Stimulated activated CD4-positive, alpha-beta T cell treated with anti-CD3 and anti-CD28 coated beads, Interleukin-4, amount 100 ng/mL, for 1 hour (primary cell): ENCODE measurements at places on chromosomes 7 and 10.

DNA sequence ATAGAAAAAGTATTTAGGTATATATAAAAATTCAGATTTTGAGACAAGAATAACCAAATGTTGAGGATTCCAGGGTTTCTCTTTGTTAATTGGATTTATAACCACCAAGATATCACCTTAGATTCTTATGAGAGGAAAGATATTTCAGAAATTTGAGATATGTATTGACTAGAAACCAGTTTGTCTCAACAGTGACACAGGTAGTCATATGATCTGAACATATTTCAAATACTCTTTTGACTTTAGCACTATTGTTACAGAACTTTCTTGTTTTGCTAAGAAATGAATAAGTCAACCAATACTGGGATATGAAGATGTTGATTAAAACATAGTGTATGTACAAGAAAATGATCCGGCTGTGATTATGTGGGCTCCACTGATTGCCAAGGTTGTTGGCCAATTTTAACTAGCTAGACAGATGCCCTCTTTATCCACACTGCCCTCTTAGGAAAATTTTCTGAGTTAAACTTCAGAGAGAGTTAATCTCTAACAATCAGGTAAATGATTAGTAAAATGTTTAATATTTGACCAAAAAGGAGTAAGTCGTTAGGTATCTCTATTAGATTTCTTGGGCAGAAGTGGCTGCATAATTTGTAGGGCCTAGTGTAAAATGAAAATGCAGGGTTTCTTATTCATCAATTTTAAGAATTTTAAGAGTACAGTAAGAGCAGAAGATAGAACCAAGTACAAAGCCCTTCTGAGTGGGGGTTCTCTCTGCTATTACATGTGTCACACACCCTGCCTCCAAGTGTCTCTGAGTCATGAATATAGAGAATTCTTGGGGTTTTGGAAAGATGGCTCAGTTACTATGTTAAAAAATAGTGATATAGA lies 376.0 kb downstream of the TFEC start:
- no peak for DNase-seq

GRCh38 chr7:144384555-144385245 lies 18.8 kb downstream of the NOBOX start:
- DNase-seq: peak; percentile 42

DNA sequence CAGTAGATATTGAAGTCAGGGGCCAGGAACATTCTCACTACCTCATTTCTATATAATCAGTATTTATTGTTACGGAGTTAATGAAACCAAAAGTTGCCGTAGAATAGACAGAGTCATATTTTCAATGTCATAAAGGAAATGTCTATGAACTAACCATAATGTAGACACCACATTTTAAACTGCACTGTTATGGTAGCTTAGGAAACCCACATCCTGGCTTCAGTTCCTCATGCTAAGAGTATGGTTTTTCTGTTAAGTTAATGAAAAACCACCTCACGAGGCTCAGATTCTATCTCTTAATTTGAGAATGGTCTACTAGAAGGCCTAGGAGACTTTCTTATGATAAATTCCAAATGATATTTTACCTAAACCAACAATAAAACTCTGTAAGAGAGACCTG lies 166.5 kb downstream of the TMEM26 start:
- no peak for DNase-seq

DNA sequence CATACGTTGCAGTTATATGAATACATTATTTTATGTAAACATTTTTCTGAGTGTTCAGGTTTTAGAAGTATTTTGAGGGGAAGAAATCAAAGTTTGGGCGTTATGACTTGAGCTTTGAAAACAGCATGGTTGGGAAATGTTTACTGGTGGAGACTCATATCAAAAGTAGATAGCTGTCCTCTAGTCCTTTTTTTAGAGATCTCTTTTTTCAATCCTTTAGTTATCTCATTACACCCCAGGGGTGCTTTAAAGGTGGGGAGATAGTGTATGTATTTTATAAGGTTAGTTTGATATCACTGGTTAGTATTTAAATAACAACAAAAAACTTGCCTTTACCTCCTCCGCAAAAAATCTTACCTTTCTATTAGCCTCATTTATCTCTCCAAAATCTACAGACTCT lies 2.3 kb downstream of the DMTF1 start:
- DNase-seq: no peak

GRCh38 chr10:62916141-62916603 lies 100.0 kb upstream of the EGR2 start:
- no peak for DNase-seq

- no peak for DNase-seq
Measured at GRCh38 chr7:154693661-154694060, 309.3 kb downstream of the PAXIP1 start.

DNA sequence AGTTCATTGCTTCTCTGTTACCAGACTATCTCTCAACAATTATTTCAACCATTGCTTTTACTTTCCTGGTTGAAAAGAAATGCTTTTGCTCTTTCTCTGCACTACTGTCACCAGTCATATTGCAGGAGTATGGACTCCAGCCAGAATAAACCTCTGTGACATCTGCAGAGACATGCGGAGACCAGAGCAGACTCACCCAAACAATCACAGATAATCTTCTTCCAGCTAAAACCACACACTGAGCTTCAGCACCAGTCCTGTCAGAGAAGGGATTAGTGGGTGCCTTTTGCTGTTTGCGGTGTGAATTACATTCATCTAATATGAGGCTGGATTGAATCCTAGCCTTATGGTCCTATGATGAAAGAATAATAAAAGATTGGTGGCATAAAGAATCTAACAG lies 258.6 kb downstream of the CNTNAP2 start:
- no peak for DNase-seq

GRCh38 chr10:12050528-12050927 lies 7.9 kb upstream of the UPF2 start:
- no peak for DNase-seq

- DNase-seq: no peak
Measured at GRCh38 chr7:152162287-152162686, 136.8 kb downstream of the GALNT11 start.

- no peak for DNase-seq
Measured at GRCh38 chr10:80589726-80590373, 52.1 kb downstream of the SH2D4B start.

DNA sequence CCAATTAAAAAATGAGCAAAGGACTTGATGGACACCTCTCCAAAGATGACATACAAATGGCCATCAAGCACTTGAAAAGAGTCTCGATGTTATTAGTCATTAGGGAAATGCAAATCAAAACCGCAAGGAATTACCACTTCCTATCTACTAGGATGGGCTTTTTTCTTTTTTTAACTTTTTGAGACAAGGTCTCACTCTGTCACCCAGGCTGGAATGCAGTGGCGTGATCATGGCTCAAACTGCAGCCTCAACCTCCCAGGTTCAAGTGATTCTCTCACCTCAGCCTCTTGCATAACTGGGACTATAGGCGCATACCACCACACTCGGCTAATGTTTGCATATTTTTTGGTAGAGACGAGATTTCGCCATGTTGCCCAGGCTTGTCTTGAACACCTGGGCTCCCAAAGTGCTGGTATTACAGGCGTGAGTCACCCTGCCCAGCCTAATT lies 13.6 kb downstream of the NKX1-2 start:
- no peak for DNase-seq

DNA sequence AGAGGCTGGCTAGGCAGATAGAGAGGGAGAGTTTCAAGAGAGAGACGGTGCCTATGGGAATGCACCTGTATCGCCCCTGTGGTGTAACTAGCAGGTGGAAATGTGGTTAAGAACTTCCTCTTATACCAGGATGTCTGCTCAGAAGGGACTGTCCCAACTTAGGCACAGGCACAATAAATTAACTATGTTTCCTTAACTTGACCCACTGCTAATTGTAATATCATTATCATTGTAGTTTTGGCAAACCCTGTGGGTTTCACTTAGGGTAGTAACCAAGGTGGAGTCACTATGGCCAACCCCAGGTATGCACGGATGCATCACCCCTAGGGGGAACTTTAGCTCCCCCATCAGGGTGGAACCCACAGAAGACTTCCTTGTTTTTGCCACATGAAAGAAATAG lies 455.7 kb downstream of the DGKB start:
- DNase-seq: no peak

DNA sequence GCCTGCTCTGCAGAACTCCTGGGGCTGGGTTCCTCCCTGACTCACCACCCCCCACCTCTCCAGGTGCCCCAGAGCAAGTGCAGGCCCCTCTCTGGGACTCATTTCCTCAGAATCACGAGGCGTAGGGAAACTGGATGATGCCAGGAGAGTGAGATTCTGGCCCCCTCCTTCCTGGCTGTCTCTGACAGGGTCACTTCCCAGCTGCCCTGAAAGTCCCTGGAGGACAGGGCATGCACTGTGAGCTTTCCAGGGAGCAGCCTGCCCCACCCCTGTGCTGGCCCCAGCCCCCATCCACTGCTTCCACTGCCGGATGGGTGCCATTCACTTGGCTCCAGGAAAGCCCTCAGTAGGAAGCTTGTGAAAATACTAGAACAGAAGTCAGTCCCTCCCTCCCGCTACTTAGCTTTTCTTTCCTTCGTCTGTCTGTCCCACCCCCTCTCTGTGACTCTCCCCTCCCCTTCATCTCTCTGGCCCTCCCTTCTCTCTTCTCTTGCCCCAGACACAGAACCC lies 10.4 kb downstream of the TACR2 start:
- no peak for DNase-seq

GRCh38 chr7:150668977-150669376 lies 16.5 kb upstream of the GIMAP2 start:
- no peak for DNase-seq

DNA sequence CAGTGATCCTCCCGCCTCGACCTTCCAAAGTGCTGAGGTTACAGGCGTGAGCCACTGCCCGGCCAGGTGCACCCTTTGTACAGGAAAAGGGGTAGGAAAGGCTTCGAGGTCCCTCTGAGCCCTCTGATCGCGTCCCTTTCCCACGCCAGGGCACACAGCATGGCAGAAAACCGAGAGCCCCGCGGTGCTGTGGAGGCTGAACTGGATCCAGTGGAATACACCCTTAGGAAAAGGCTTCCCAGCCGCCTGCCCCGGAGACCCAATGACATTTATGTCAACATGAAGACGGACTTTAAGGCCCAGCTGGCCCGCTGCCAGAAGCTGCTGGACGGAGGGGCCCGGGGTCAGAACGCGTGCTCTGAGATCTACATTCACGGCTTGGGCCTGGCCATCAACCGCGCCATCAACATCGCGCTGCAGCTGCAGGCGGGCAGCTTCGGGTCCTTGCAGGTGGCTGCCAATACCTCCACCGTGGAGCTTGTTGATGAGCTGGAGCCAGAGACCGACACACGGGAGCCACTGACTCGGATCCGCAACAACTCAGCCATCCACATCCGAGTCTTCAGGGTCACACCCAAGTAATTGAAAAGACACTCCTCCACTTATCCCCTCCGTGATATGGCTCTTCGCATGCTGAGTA lies 871 bp downstream of the POP7 start:
- no peak for DNase-seq

GRCh38 chr7:2519119-2519930 lies at the start of gene LFNG:
TSS of gene LFNG (plus strand) at chr7:2519774. CDS start at chr7:2519862, 88 bp downstream.
- DNase-seq: peak; percentile 86

DNA sequence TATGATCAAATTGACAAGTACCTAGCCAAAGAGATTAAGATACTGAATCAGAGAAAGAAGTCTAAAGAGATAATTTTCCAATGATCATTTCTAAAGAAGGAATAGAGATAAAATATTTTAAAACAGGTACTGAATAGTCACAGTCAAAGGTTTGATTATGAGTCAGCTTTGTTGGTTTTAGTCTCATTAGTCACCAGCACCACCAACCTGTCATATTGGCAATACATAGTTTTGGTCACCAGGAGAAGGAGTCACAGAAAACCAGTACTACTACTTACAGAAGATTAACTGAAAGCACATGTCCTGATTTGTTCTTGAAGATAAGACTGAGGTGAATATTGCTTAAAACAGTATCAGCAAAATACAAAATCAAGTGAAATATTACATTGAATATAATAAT lies 34.6 kb downstream of the ZEB1 start:
- DNase-seq: no peak

DNA sequence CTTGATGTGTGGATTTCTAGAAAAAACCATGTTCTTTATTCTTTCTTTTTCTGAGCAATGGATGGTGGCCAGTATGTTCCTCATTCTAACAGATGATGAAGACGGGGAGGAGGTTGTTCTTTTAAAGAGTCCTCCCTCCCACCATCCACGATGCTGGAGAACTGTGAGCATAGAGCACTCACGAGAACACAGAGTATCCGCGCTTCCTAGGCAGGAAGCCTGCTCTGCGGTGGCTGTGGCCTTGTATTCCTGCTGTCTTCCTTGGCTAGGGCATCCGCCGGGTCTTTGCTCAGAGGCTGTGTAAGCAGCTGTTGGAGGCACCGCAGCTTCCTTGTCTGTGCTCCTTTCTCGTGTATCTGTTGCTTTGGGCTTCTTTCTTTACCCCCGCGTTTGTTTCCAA lies 214.2 kb downstream of the CCDC3 start:
- DNase-seq: no peak

GRCh38 chr7:43449577-43449976 lies 133.3 kb upstream of the STK17A start:
- DNase-seq: no peak

GRCh38 chr7:111190804-111191203 lies 99.9 kb downstream of the LRRN3 start:
- DNase-seq: no peak

GRCh38 chr10:34526758-34527730 lies 288.1 kb downstream of the PARD3 start:
- DNase-seq: no peak

DNA sequence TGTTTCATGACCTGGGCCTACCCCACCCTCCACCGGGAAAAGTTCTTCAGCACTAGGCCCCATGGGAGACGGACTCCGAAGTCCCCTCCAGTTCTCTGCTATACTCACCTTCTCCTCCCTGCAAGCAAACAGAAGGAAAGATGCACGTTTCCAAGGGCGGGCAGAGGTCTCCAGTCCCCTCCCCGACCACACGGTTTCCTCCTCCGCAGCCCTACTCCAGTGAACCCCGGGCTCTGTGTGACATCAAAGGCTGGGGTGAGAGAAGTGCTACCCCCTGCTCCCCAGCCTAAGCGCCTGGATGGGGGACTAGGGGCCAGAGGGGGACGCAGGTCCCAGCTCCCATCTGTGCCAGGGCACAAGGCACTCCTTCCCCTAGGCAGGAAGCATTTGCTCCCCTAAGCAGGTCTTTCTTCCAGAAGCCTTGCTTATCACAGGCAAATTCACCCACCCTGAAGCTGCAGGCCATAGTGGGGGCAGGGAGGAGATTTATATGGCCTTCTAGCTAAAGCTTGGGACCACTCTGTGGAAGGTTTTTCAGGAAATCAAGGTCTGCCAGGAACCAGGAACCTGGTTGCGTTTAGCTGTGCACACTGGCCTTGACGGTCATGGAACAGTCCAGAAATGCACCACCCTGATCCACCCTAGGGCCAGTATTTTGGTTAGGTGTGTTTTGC lies 52.8 kb downstream of the ASB13 start:
- no peak for DNase-seq

DNA sequence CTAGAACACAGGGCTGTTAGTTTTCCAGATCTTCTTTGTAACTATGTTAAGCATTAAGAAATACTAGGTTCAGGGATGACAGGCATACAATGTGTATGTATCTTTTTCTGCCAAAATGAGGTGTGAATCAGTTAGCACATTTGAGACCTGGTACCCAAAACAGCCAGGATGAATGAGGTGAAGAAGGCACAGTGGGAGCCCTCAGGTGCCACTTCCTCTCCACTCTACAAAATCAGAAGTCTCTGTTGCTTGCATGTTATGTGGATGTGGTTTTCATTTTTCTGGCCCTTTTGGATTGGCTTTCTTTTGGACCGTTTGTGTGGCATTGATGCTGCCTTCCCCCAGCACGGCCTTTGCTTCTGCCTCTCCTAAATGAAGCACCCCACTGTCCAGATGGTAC lies 15.4 kb upstream of the TBXAS1 start:
- no peak for DNase-seq
